Astrocyte of the hippocampus (primary cell): ENCODE measurements at places on chromosomes 2 and 18.

GRCh38 chr2:61762292-61762691 is 91.6 kb downstream of the FAM161A start:
- no peak for DNase-seq

GRCh38 chr2:147511491-147511948 is 333.3 kb upstream of the ACVR2A start:
- DNase-seq, result no peak

DNA sequence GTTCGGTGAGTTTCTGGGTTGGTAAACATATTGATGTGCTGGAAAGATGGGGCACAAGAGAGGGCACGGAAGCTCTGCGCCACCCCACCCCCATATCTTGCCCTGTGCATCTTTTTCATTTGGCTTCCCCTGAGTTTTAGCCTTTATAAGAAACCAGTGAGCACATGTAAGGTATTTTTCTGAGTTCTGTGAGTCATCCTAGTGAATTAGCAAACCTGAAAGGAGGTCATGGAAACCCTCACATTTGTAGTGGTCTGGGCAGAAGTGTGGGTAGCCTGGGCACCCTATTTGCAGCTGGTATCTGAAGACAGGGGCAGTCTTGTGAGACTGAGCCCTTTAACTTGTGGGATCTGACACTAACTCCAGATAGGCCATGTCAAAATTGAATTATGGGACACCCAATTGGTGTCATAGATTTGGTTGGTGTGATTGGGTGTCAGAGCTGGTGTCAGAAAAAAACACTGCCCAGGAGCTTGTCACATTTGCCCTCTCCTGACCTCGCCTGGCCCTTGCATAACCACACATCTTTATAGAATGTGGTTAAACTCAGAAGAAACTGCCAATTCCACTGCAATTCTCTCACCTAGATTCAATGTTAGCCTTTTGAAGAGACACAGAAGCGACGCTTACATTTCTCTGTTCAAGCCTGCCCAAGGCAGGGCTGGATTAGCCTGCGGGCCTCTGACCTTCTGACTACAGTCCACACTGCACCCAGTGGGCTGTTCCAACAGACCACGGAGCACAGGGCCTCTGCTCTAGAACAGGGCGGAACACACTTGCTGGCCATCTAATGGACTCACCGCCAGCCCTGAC is 12.0 kb upstream of the GALM start:
- DNase-seq, result peak; percentile 32

DNA sequence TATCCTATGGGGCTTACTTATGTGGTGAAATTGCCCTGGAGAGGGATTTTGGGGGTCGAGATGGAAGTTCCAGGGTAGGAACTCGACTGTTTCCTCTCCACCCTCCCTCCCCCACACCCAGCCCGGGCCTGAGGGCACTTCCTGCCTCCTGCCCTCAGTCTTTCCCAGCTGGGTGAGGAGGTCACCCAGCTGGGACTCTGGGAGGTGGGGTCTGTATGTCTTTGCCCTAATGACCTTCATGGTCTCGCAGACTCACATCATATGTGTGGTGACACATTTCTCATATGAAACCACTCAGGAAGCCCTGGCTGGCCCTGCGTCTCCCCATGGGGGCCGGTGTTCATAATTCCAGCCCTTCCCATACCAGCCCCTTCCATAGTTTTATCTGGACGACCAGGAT is 12.4 kb downstream of the ATOH8 start:
- no peak for DNase-seq

- no peak for DNase-seq
These were observed 93.2 kb downstream of the MIB1 start for GRCh38 chr18:21833604-21834298.

GRCh38 chr2:119085613-119086012 is 72.9 kb downstream of the C1QL2 start:
- no peak for DNase-seq

- DNase-seq, result peak; percentile 90
These were observed 19.8 kb downstream of the BIN1 start for GRCh38 chr2:127086990-127087790.

DNA sequence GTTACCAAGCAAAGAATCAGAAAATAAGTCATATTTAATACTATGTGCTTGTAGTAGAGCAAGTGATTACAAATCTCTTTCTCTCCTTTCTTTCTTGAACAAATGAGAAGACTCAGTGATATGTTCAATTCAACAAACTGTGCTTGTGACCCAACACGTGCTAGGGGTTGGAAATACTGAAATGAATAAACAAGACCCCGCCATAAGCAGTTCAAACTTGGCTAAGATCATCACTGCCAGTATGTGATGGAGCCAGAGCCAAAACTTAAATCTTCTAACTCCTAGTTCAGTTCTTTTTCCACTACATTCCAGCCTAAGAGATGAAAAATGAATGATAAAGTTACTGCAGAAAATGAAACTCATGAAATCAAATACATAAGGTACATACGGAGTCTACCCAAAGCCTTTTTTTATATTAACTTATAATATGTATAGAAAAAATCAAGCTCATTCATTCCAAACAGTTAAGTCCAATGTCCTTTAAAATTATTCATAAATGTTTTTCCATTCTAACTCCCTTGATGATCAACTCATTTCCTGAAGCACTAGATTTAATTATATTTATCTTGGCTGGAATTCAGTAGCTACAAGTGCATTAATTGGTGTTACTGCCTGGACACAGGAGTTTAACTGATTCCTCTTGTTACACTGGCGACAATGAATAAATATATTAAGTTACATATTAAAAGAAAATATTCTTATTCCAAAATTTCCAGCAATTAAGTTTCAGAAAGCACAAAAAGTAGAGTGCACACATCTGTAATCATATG is 36.0 kb downstream of the GALNT3 start:
- DNase-seq, result peak; percentile 14

- DNase-seq, result no peak
These were observed 28.4 kb upstream of the GPC1 start for GRCh38 chr2:240407090-240407489.

DNA sequence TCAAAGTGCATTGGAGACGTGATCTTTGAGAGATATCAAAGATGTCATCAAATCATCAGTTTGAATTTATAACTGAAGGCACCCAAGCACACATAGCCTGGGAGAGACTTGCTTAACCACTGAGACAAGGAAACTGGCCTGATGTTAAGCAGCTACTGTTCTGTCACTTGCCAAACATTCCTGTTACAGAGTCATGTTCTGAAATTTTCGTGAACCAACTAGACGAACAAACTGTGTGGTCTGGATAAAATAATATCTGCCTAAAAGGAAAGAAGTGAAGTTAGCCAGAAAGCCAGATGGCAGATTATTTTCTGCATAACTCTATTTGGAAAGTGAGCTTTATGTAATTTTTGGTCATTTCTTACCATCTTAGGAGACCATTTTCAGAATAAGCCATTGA is 51.4 kb downstream of the SPATS2L start:
- DNase-seq, result no peak

DNA sequence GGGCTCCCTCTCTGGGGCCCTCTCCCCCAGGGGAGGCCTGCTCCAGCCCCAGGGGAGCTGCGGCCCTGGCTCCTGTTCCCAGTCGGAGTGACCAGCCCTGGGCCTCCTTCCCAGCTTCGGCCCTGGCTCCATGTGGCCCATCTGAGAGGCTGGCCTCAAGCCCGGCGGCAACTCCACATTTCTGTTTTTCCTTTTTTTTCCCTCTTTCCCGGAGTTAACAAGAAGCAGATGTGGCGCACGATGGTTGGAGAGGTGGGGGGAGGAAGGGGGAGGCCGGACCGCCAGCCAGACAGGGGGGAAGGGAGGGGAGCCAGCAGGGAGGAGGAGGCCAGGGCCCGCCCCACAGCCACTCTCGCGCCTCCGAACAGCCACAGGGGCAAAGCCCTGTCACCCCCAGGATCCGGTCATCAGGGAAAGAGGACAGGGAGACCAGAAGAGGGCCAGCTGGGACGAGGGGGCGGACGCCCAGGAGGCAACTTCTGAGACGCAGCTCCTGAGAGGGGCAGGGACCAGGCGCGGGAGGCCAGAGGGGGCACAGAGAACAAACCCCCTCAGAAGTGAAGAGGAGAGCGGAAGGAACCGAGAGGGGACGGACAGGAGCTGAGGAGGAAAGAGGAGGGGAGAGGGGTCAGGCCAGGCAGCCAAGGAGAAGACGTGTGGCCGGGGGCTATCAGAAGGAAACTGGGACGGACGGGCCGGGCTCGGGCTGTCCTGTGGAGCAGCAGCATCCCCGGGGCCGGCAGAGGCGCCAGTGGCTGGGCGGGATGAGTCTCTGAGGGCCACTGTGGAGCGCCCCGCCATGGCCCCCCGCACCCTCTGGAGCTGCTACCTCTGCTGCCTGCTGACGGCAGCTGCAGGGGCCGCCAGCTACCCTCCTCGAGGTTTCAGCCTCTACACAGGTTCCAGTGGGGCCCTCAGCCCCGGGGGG is at the start of gene EMILIN1:
Gene EMILIN1 (plus strand): TSS at position 349 of the 928 bp plus-strand sequence. CDS start 451 bp downstream, at position 800.
- DNase-seq, result peak; percentile 92

- DNase-seq, result no peak
These were observed 4.0 kb downstream of the CYP27C1 start for GRCh38 chr2:127216095-127216494.

DNA sequence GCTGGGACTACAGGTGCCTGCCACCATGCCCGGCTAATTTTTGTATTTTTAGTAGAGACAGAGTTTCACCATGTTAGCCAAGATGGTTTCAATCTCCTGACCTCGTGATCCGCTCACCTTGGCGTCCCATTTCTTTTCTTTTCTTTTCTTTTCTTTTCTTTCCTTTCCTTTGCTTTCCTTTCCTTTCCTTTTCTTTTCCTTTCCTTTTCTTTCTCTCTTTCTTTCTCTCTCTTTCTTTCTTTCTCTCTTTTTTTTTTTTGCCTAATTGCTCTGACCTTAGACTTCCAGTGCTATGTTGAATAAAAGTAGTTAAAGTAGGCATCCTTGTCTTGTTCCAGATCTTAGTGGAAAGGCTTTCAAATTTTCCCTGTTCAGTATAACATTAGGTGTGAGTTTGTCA is 41.0 kb upstream of the REEP1 start:
- DNase-seq, result no peak

DNA sequence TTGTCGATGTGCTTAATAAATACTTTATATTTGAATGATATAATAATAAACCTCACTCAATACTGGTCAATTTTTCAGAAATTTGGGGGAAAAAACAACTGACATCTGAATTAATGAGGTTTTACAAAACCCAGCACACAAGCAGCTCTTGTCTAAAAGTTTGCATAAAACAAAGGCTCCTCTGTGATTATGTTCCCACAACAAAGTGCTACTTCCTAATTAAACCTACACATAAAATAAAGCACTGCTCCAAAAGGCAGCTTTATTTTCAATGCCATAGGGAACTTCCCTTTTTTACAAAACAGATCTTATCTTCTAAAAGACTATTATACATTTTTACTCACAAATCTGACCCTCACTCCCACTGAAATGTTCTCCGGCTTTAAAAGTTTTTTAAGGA is 47.1 kb downstream of the LAMA1 start:
- no peak for DNase-seq

- DNase-seq, result no peak
These were observed 14.2 kb upstream of the SPATA3 start for GRCh38 chr2:230981704-230982103.

- no peak for DNase-seq
These were observed 76.6 kb downstream of the TLK1 start for GRCh38 chr2:171084128-171084527.

GRCh38 chr2:96264656-96265348 is 995 bp downstream of the TMEM127 start:
- DNase-seq, result peak; percentile 78

- peak; percentile 49 for DNase-seq
These were observed 1324.5 kb upstream of the DDX18 start for GRCh38 chr2:116489944-116490343.

- DNase-seq, result no peak
These were observed 32.0 kb upstream of the GALNT1 start for GRCh38 chr18:35549564-35549963.

DNA sequence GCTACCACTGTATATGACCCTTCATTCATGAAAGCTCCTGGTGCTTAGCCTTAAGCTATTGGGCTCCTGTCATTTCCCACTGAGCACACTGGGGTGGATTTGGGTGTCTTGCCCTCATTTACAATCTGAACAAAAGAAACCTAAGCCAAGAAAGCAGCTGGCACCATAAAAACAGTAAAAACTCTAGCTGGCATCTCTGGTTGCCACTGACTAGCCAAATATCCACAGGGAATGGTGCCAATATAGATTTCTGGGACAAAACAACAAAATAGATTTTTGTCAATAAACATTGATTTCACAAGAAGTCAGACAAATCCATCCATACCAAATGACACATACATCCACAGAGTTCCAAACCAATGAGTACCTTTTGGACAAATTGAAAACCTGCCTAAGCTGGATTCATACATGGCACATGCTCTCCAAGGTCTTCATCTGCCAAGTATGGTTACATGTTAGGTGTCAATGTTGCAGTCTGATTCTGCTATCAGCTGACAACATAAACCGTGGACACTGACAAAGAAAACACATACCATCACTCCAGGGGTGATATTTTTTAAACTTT is 1081.5 kb upstream of the ZEB2 start:
- no peak for DNase-seq

GRCh38 chr18:55246278-55246677 is 287.0 kb upstream of the CCDC68 start:
- no peak for DNase-seq

- DNase-seq, result no peak
These were observed 152.9 kb downstream of the FAM124B start for GRCh38 chr2:224248944-224249371.

GRCh38 chr18:11078491-11078890 is 70.9 kb downstream of the PIEZO2 start:
- DNase-seq, result peak; percentile 11

DNA sequence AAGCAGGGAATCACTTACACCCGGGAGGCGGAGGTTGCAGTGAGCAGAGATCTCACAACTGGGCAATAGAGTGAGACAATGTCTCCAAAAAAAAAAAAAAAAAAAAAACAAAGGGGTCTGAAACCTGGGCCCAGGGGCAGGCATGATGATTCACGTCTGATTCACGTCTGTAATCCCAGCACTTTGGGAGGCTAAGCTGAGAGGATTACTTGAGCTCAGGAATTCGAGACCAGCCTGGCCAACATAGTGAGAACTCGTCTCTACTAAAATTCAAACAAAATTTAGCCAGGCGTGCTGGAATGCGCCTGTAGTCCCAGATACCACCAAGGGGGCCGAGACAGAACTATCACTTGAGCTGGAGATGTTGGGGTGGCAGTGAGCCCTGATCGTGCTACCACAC is 30.3 kb downstream of the TEX44 start:
- no peak for DNase-seq

DNA sequence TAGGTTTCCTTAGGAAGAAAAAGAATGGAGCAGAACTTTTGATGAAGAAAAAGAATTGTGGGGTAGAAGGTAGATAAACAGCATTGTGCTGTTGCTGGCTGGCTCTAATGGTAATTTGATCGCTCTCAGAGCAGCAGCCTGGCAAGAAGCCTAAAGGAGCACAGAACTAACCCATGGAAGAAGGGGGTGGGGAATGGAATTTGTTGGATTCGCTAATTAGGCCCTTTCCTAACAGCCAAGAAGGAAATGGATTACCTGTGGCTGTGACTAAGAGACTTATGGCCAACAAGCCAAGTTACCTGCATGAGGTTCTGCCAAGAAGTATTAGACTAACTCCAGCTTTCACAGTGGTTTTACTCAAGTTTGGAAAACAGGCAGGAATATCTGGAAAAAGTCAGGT is 210.6 kb downstream of the IKZF2 start:
- DNase-seq, result peak; percentile 88

- DNase-seq, result no peak
These were observed 11.0 kb downstream of the CYP1B1 start for GRCh38 chr2:38064801-38065501.
